ENCODE measurements at places on chromosomes 3 and 15.
A peak's percentile ranks its signal among the peaks of the same experiment; 100 is the strongest.

DNA sequence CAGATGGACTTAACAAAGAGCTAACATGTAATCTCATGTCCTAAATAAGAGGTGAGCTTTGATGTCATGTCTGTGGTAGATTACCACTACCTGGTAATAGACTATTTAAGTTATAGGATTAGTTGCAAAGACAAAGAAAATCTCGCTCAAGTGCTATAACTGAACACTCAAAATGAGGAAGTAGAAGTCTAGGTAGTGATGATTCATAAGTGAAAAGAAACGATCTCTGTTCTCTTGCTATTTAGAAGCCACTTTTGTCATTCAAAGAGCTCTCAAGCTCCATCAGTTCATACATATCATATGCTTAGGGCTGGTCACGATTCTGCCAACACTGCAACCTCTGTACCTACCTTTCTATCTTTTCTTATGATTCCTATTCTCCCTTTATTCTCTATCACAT is 110.9 kb downstream of the EDEM1 start:
- DNase-seq = no peak

GRCh38 chr3:37995652-37996641 is 5.4 kb downstream of the VILL start:
- DNase-seq = no peak

DNA sequence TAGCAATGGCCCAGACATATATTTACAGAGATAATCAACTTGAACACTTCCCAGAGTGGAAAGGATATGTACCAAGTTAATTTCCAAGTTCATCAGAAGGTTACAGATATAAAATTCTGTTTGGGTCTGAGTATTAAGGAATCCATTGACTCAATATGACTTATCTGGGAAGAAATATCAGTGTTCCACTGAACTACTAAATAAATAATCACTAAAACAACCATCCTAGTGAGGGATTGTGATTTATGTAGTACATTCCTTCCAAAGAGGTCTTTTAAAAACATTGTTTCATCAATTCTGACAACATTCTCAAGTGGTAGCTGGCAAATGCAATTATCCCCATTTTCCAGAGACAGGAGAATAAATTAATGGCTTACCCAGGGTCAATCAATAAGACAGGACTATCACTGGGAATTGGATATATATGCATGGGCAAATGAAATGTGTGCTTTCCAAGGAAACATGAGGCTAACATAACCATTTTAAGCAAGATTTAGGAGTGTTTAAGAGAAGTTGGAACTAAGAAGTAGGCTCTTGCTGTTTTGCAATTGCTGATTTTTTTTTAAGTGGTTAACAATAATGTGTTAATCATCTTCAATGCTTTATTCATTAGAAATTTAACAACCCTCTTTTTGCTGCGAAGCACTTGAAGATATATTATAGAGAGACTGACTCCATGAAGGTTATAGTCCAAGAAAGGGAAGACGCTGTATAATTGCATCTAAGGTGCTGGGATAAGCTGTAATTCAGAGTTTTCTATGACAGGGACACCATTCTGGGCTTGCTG is 37.9 kb downstream of the SLC9A9 start:
- DNase-seq = no peak

DNA sequence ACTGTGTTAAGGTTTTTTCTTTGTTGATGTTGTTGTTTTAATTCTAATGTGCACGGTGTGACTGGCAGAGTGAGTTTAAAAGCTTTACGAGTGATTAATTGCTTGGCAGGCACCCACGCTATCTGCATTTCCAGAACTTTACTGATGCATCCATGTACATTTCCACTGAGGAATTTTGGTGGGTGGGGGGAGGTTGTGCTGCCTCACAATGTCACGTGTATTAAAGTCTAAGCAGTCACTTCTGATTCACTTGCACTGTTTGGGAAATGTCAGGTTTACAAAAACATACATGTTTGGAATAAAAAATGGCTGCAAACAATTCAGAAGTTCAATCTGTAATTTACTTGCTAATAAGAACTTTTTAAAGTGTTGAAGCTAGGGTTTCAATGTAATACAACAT is 38.5 kb upstream of the CTDSPL start:
- no peak for DNase-seq

DNA sequence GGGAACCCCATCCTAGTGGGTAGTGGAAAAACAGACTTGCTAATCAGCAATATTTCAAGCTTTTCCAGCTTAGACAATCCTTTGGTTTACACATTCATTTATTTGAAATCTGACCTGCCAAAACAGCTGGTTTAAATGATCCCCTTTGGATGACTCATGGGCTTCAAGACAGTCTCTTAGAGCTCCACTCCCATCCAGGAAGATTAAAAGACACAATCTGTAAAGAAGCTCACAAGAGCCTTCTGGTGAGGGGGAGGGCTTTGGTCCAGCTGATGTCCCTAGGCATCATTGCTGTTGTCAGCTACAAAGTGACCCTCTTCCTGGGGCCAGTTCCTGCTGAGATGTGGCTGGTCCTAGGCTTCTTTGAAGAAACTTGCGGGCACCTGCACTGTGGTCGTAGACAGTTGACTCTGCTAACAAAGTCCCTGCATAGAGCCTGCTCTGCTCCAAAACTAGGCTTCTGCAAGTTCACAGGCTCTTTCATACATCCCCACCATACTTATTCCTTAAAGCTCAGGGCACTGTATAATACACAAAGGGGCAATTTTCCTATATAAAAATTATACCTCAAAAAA is 73.7 kb downstream of the IGSF11 start:
- DNase-seq = no peak

- DNase-seq = no peak
Observed at GRCh38 chr3:10601151-10601856, 95.9 kb upstream of the ATP2B2 start.

DNA sequence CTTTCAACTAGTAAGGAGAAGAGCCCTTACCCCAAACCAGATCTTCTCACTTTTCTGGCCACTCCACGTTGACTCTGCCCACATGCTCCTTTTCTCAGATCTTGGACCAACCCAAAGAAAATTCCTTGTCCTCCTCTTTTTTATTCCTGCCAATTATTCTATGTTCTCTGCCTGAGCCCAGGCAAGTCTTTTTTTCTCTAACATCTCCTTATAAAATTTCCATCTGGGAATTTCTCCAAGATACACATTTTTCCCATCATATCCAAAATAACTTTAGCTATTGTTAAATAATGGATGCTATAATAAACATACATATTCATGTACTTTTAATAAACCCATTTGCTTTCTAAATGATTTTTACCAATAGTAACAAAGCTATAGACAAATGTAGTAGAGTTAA is 726.0 kb upstream of the ZNF385D start:
- DNase-seq = no peak

DNA sequence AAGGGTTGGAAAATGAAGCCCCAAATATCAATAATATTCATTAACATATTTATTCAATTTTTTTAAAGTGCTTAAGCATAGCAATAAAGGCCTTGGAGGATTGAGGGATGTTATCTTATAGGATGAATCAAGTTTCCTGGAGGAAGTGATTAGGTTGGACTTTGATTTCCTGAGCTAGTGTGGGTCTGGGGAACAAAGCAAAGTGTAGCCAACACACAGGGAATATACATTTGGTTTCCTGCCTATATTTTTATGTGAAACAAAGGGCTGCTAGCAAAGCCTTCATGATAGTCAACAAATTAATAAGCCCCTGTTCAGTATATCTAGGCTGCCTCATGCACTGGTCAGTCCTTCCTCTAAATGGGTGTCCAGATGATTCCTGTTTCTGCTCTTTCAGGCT is 261.1 kb upstream of the IL12A start:
- no peak for DNase-seq

DNA sequence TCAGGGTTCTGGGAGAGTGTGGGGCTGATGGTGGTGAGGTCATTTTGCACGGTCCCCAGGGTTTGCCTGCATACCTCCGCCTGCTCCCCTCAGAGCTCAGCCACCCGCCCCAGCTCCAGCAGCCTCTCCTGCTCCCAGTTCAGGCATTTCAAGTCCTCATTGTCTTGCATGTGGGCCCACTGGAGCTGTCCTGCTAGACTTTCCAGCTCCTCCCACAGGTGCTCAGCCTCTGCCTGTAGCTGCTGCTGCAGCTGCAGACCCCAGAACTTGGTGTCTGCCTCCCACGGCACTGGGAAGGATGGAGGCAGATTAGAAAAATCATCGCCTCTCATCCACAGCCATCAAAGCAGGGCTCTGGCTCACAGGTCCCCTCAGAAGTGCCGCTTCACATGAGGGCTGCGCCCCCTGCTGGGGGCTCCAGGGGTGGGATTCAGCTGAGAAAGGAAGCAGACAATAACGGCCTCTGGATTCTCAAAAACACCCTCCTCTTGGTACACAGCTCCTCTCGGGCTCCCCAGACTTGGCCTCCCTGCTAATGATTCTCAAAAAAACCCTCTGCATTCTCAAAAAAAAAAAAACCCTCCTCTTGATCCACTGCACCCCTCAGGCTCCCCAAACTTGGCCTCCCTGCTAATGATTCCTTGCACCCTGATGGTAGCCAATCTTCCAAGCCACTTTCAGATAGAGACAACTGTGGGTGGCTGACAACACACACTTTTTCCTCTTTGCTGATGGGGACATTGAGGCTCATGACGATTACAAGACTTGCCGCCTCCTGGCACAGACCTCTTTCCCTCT is 89.3 kb upstream of the C2CD4B start:
- peak; percentile 13 for DNase-seq

GRCh38 chr3:70726961-70727360 is 414.5 kb upstream of the MDFIC2 start:
- DNase-seq = no peak

DNA sequence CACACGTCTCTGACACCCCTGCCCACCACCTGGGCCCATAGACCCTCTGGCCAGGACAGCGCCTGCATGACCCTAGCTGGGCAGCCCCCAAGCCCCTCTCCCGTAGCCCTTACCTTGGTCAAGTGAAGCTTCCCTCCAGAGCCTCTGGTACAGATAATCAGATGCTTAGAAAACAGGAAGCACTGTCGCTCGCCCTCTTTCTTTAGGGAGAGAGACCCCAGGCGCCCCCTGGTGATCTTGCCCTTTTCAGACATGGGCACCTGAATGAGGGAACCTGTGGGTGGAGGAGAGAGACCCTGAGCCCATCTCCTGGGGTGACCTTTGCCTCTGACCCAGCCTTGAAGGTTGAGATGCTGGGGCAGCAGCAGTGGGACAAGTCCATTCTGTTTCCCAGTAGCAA is 65.4 kb downstream of the RASGRF1 start:
- DNase-seq = no peak

DNA sequence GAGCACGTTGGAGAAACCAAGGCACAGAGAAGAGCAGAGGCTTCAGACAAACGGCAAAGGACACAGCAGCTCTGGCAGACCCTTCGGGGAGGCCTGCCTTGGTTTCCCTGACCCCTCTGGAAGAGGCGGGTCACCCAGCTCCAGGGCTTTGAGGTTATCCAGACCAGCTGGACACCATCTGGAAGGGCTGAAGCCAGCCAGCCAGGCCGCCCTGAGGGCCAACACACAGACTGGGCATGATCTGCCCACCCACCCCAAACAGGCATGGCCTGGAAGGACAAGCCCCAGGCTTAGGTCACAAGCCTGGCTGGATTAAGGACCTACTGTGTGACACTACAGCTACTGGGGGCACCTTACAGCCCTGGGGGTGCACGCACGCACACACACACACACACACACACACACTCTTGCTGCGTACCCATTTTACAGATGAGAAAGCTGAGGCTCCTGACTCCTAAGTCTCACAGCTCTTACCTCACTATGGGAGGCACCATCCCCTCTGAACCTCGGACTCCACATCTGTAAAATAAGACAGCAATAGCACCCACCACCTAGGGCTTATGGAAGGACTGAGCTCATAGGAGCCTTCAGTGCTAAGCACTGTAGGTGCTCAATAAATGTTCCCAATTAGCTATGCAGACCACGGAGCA is 10.8 kb downstream of the PLXND1 start:
- no peak for DNase-seq

DNA sequence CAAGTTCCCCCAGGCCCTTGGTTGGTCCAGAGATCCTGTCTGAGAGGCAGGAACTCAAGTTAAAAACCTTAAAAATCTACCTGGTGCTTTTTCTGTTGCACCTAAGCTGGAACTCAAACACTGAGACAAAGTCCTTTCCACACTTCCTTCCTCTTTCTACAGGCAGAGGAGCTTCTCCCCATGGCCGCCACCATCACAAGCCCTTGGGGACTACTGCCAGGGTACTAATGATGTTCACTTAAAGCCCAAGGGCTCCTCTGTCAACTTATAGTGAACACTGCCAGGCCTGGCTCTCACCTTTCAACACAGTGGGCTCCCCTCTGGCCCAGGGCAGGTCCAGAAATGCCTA is 26.0 kb downstream of the TM4SF18 start:
- DNase-seq = no peak

- DNase-seq = no peak
Observed at GRCh38 chr3:189227249-189227648, 55.5 kb downstream of the TPRG1 start.

DNA sequence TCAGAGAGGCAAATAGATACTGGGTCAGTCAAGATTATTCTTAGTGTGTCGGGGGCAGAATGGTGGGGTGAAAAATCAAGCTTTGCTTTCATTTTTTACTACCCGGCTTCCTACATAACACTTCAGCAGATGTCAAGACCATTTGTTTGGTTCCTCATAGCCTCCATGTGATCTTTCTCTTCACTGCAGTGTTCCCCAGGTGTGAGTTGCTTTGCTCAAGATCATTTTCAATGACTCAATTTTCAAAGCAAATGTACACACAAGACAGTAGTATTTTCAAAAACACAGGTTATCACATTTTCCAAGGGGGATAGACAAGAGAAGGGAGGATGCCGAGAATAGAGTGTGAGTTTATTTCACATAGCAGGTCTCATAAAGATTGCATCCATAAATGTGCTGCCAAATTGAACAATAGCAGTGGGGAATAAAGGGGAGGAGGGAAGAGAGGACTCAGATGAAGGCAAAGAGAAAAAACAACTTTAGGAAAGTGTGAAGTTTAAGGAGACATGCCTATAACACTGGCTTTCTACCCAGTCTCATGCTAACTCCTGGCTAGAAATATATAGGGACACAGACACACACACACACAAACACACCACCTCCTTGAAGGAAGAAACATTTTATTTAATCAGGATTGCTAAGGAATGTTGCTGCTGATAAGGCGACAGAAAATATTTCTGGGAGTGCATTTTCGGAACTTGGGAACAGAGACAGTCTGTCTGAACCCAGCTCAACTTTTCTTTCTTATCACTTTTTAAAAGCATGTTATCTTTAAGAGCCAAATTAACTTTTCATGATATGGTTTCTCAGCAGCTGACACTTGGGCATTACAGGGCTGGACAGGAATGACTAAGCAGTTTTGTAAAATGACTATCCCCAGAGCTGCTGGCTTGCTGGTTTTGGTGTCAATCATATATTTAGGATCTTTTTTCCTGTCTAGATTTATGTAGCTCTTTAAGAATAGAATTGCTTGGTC is 402.4 kb downstream of the RBMS3 start:
- peak; percentile 35 for DNase-seq

DNA sequence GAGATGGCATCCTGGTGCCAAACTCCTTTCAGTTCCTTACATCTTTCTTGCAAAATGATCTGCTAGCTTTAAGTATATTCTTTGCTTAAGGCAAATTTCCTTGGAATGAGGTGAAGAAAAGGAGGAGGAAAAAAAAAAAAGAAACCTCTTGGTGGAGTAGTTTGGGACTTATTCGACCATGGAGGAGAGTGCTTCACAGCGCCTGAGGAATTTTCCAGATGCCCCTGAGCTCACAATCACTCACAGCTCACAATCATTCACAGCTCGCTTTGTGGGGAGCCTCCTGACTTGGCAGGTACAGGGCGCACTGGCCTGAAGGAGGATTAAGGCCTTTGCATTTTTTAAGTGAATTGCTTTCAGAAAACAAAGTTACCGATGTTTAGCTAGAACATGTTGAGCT is 53.9 kb downstream of the BOC start:
- DNase-seq = no peak

GRCh38 chr3:42852441-42852840 is 23.2 kb downstream of the CYP8B1 start:
- peak; percentile 82 for DNase-seq

- no peak for DNase-seq
Observed at GRCh38 chr15:25825207-25825606, 37.9 kb downstream of the ATP10A start.
